ENCODE measurements at places on chromosomes 11 and 22. TPM values are rescaled to one million over a fixed set of nuclear protein-coding genes. Genes with fewer than 3 reads are reported as not detected.

Gene CASP5
- not detected for polyA plus RNA-seq

Gene SPON1
- polyA plus RNA-seq, result 27.2 TPM

GRCh38 chr11:65127473-65128181 lies 5.5 kb downstream of the MRPL49 start:
- no peak for DNase-seq

- no peak for DNase-seq
These were observed 56.1 kb downstream of the PTPRJ start for GRCh38 chr11:48036466-48036865.

DNA sequence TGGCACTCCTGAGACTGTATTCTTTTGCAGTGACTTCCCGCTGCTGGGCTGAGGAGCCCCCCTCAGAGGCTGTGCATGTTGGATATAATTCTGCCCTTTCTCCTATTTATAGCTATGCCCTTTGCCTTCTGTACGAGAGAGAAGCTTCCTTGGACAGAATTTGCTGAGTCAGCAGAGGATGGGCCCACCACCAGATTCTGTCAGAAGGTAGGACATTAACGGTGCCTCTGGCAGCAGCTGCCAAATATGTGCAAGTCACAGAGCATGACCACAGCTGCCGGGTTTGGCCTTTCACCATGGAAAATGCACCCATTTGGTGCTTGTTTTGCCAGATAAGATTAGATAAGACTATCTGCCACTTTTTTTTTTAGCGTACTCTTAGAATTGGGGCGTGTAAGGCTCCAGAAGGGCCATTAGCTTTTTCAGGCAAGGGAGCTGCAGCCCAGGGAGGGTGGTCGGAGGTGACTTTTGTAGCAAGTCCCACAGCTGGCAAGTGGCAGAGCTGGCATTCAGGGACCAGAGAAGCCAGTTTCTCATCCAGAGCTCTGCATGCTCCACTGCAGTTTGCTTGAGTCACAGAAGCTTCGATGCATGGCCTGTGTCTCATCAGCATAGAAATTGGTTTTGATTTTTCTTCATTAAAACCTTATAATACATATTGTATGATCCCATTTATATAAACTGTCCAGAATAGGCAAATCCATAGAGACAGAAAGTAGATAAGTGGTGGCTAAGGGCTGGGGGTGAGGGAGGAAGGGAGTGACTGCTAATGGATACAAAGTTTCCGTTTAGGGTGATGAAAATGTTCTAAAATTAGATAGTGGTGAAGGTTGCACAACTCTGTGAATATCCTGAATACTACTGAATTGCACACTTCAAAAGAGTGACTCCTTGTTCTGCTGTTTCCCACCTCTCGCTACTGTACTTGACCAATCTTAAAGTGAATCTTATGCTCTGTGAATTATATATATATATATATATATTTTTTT lies 15.8 kb downstream of the UPB1 start:
- peak; percentile 78 for DNase-seq

DNA sequence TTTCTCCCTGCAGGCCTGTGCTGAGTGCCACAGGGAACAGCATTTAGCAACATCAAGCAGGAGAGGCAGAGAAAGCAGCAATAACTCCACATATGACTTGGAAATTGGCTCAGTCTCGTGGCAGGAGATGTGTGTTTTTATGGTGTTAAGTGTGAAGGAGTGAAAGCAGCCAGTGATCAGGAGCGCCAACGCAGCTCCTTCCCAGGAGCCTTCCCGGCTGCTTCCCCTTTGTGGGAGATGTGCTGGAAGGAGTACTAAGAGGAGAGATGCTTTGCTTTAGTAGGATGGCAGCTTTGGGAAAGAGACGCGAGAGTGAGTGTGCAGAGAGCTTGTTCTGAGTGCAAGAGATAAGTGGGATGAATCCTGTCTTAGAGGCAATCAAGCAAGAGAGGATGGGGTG lies 54.7 kb upstream of the KIRREL3 start:
- DNase-seq, result no peak

DNA sequence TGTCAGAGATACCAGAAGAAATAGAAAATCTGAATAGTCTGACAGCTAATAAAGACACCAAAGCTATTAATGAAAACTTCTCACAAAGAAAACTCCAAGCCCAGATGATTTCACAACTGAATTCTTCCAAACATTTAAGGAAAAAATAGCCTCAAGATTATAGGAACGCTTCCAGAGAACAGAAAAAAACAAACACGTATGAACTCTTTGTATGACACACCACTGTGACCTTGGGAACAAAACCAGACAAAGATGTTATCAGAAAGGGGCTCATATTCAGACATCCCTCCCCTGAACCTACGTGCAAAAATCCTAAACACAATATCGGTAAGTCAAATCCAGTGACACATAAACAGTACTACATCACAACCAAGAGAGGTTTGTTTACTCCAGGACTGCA lies 23.5 kb downstream of the CERK start:
- peak; percentile 72 for DNase-seq

DNA sequence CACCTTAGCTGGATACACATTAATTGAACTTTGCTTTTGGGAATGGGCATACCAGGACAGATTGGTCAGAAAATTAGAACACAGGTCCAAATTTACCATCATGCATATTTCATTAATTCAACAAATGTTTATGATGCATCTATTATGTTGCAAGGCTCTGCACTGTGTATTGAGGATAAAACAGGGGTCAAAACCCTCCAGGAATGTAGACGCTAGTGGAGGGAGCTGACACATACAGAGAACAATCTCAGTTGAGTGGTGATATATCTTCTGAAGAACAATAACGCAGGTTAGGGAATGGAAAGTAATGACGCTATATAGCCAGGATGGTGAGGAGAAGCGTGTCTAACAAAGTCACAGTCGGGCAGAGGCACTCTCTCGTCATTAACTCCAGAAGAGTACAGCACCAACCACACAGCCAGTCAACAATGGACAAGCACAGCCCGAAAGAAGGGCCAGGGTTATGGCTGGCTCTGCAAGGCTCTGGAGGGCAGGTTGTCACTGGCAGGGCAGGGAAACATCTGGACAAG lies 3.8 kb downstream of the FLI1 start:
- no peak for DNase-seq

DNA sequence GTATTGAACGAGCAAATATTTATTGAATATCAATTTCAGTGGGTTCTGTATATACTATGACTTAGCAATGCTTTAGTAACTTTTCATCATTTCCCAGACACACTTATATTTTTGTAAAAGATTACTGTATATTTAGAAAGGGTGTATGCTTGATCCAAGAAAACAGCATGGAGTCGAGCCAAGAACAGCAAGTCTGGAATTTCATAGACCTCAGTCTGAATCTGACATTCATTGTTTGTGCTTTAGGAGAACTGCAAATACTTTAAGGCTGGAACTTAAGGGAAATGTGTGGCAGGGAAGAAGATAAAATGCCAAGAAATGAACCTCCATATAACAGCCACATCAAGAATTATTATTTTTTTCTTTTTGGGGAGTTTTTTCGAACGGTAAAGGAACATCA lies 1156.8 kb downstream of the LRRC4C start:
- DNase-seq, result no peak

- DNase-seq, result no peak
These were observed 5.8 kb upstream of the GNAZ start for GRCh38 chr22:23064381-23065068.
